Activated CD4-positive, alpha-beta T cell treated with anti-CD3 and anti-CD28 coated beads for 4 hours (primary cell): ENCODE measurements at places on chromosomes 2 and 18.

DNA sequence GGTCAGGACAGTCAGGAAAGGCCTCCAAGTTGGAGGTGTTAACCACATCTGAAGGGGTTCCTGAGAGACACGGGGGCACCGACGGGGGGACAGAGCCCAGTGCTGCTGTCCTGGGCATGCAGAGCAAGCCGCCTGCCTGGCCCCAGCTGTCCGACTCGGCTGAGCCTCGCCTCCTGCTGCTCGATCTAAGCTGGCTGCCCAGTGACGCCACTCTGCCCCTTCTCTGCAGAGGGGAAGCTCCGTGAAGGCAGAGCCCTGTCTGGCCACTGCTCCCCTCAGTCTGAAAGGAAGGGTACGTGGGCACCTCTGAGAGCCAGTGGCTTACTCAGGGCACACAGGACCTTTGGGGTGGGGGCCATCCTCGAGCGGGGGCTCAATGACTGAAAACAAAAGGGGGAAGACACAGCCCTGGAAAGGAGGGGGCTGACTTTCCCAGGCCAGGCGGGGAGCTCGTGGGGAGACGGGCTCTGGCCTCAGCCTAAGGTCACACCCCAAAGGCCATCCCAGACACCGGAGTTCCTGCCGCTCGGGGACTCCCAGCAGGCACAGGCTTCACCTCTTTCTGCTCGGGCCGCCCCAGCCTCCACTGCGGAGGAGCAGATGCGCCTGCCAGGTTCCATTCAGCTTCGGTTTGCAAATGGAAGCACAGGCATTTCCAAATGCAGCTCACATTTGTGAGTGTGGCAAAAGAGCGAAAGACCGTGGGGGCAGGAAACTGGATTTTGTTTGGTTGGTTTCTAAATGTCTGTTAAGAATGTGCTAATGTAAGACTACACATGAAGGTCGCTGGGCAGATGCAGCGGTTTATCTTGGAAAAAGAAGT is 136.9 kb downstream of the HDAC4 start:
- DNase-seq, result no peak

DNA sequence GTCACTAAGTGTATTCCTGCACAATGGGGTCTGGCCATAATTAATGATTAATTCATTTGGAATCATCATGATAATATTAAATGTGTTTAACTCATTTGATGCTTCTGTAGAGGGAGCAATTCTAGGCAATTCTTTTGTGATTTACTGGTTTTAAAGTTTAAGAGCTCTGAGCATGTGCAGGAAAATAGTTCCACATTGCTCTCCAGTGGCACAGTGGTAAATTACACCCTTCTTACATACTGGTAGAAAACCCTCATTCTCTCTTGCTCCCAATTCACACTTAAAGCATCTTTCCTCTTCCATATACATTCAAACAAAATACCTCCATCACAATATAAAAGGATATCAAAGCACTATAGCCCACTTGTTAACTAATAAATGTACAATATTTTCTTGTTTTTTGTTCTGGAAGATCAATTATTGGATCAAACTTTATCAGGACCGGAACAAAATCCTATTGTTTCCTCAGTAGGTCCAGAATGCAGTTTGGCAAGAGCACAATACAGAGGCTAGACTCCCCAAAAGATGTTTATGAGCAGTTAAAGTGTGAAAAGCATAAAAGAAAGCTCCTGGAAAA is 844.3 kb downstream of the MBD2 start:
- no peak for DNase-seq

DNA sequence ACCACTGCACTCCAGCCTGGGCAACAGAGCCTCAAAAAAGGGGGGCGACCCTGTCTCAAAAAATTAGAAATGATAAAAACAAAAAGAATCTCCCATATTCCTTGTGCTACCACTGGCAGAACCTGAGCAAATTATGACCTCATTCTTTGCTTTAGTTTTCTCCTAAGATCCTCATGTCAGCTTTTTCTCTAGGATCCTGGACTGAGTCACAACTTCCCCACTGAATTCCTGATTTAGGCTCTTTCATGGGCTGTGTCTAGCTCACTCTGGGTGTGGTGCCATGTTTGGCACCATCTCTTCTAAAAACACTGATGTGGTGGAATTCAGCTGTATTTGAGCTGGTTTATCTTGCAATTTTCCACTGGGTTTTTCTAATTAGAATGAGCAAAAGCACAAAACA is 37.1 kb downstream of the EXOC6B start:
- DNase-seq, result no peak

DNA sequence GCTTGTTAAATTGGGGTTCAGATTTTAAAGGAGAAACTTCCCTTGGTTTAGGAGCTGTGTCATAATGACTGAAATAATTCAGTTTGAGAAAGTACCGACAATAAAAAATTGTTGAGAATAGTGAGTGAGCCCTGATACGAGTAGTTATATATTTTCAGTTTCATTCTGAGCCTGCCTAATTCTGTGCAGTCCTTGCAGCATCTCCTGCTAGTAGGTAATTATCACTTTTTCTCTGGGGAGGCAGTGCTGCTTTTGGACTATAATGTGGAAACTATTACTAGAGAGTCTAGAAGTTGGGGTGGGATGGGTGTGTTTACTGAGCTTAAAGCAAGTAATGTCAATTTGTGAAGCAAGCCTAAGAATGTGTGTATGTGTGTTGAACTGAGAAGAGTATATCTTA is 21.7 kb downstream of the ZNF638 start:
- DNase-seq, result no peak

- no peak for DNase-seq
These were observed 249.9 kb downstream of the CALCRL start for GRCh38 chr2:187198136-187198535.

GRCh38 chr2:37637985-37638384 is 33.5 kb downstream of the CDC42EP3 start:
- DNase-seq, result no peak

DNA sequence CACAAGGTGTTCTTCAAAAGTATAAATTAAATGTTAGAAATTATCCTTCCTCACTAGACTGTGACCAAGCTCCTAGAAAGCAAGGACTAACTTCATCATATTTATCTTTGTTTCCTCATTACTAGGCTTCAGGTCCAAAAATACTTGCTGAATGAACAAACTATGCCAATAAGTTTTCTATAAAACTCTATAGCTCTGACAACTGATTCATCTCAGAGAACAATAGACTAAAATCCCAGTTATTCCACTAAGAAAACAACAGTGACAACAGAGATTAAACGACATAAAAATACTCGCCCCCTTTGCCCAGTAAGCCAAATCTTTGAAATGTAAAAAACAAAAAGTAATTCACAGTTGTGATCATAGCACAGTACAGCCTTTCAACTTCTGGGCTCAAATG is 13.6 kb downstream of the TLK1 start:
- DNase-seq, result no peak

- DNase-seq, result no peak
These were observed 98.0 kb upstream of the EFEMP1 start for GRCh38 chr2:56021579-56021978.

DNA sequence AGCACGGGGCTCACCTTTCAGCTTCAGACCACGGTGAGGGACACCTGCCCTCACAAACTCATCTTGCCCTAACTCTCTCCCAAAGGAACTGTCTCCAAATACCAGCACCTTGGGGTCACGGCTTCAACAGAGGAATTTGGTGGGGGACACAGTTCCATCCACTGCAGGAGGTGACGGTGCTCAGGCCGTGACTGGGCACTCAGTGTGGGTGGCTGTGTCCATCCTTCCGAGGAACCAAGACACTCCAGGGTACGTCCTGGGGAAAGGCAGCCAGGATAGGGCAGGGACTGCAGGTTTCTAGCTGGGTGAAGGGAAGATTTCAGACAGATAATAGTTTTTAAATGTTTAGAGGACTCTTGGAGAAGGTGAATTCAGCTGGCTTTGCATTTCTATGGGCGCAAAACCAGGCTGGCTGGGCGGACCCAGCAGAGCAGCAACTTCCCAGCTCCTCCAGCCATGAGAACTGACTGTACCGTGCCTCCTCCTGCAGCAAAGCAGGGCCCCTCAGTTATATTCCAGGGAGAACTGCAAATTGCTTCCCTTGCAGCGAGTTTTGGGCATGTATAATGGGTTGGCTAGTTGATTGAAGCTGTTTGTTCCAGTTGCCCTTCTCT is 23.9 kb upstream of the ALLC start:
- DNase-seq, result no peak

DNA sequence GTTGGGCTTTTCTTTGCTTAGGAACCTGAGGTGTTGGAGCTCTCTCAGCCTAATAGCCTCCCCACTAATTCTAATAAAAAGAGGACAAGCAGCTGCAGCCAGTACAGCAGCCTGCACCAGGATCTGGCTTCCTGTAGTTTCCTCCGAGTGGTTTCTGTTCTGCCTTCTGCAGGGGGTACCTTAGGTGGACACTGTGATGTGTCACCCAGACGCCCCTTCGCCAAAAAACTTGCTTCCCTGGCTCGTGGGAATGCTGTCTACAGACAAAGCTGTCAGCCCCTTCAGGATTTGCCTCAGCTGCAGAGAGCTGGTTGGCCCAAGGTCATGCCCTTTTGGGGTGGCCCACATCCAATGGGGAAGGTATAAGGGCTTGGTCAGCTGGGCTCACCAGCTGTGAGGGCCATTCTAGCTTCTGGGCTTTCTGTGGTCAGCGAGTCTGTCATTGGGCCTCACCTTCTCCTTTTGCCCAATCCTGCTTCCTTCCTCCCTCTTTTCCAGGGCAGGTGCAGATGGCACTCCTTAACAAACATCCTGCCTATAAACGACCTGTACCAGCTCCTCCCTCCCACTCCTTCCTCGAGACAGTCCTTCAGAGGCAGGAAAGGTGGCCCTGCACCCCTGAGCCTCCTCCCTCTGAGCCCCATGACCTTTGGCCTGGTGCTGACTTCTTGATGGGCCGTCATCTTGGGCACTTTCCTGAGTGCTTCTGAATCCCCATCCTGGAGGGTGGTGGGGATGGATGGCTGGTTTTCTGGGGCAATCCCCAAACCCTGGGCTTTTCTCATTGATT is 44.0 kb upstream of the ROCK2 start:
- DNase-seq, result no peak

- DNase-seq, result no peak
These were observed 35.5 kb downstream of the CLASP1 start for GRCh38 chr2:121613774-121614173.

GRCh38 chr2:69190743-69191404 is 177.9 kb downstream of the ANTXR1 start:
- DNase-seq, result no peak

- DNase-seq, result no peak
These were observed 82.8 kb upstream of the PNPT1 start for GRCh38 chr2:55776479-55776878.

DNA sequence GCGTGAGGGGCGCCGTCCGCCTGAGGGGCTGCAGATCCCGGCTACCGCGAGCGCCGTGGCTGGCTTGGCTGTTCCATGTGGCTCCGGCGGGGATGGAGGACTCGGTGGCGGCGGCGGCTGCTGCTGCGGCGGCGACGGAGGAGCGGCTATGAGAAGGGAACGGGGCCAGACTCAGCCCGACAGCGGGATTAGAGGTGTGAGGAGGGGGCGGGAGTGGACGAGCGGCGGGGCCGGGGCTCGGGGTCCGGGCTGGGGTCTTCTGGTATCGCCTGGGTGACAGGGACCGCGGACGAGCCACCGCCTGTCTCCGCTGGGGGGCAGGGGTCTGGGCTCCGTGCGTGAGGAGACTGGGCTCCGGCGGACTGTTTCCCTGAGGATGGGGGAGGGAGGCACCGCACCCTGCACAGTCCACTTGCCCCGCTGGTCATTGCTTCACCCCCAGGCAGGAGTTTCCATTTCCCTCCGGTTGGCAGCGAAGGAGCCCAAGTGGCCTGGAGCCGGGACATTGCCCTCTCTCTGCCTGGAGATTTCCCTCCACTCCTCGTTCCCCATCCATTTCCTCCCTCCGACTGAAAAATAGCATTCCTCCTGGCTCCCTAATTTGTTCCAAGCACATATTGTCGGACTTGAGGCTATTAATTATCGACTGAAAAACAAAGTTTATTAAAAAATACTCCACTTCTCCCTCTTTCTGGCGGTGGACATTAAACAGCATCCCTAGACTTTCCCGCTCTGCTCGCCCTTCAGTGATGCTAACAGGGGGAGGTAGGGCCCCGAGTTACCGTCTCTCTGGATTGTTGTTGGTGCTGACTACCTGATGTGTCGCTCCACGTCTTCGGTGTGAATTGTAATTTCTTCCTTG is 577 bp downstream of the EHBP1 start:
- DNase-seq, result peak; percentile 35

DNA sequence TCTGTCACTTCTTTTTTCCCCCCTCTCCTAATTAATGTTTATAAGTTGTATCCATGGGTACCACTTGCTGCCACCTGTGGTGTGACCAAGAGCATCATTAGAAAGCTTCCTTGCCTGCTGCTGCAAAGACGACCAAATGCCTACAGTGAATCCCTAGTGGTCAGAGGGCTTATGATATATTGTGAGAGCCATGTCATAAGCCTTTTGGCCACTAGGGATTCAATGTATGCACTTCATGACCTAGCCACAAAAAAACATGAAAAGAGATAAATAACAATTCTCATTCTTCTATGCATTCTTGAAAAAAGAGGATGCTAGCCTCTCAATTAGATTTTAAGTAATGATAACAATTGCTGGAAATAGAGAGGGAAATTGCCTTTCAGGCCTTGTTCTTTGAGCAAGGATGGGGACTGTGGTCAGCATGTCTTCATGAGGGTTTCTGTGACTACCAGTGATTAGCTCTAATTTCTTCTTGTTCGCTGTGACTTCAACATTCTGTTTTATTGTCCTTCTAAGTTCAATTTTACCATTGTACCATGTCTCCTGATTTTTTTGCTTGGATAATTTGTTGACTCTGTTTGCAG is 435.3 kb downstream of the TGIF1 start:
- DNase-seq, result no peak

GRCh38 chr2:30147196-30147714 is 448 bp downstream of the YPEL5 start:
- no peak for DNase-seq

DNA sequence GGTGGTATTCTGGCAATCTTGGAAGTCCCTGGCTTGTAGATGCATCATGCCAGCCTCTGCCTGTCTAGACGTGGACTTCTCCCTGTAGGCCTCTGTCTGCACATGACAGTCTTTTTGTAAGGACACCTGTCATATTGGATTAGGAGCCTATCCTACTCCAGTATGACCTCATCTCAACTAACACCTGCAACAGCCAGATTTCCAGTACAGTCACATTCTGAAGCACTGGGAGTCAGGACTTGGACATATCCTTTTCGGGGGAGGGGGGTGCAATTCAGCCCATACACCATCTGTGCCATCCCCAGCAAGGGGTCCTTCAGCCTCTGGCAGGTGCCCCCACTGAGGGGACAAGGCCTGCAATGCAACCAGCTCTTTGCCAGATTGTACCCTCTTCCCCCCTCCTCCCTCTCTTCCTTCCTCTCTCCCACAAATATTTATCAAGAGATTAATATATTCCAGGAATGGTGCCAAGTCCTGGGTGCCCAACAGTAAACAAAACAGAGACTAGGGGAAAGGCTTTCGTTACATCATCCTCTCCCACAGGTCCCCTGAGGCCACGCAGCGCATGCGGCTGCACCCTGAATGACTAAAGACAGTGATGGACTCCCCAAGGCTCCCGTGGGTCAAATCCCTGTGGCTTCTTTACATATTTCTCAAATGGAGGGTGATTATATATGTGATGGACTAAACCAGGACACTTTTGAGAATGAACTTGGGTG is 20.5 kb upstream of the MYCN start:
- DNase-seq, result no peak

DNA sequence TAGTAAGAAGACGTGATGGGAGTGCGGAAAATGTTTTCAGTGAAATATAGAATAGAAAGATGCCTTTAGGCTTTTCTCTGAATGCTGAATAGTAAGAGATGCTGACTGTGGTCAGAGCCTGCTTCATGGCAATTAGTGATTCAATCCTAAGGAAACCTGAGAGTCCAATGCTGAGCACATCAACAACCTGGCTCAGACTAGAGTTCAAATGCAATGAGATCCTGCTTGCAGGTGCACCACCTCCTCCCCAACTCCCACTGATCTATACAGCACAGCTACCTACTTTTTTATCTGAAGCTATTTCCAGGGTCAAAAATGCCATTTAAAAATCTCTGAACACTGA is 65.4 kb downstream of the AAK1 start:
- DNase-seq, result no peak
